OCI-LY7 (cell line): ENCODE measurements at places on chromosomes 7 and 10.

DNA sequence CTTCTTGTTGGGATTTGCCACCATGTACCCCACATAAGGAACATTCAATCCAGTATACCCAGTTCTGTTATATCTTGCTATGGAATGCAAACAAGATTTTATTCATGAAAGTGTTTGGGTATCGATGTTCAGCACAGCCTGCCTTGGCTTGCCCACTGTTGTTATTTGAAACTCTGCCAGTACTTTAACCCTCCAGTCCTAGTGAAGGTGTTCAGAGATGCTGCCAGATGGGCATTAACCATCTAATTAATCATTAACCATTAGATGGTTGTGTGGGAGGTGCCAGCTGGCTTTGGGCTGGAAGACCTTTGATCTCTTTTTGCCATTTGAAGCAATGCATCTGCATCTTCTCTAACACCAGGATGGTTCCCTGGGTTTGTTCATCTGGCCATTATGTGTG lies 363.0 kb downstream of the SH2D4B start:
- DNase-seq = no peak

GRCh38 chr10:113446739-113447138 lies 106.1 kb upstream of the HABP2 start:
- no peak for DNase-seq

- DNase-seq = no peak
Observed at GRCh38 chr10:70906953-70907636, 18.7 kb upstream of the PCBD1 start.

DNA sequence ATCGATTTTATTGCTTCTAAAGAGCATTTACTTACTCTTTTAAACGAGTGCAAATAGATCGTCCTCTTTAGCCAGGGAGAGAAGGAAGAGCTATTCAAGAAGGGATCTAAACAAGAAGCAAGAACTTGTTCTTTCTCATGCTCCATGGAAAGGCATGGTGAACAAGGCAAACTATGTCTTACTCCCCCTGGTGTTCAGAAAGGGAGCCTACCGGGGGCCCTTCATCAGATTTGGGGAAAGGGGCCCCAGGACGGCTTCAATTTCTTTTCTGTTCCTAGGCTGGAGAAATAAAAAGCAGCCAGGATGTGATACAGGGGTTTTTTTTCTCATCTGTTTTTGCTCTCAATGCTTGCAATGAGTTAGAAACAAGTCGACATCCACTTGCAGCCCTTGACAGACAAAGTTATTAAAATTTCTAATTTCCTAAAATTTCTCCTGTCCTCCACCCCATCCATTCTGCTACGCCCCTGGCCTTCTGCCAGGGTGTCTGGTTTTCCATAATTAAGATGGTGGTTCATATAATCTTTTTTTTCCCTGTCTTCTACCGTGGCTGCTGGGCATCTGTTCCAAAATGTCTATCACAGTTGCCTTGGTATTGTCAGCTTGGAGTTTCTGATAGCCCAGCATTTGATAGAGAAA lies 214.4 kb downstream of the CREB5 start:
- peak; percentile 52 for DNase-seq

DNA sequence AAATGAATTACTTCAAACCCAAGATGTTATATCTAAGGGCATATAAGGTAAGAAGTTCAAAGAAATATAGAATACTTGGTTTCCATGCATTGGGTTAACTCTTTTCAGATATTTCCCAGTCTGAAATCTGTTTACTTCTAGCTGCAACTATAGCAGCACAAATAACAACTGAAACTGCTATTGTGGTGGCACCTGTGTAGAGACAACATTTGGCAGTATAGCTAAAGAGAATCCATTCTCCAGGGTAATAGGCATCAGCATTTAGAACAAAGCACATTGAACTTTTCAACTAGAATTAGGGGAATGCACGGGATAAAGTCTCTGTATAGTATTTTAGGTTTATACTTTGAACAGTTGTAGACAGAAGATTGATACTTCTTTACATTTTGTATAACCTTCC lies 19.7 kb upstream of the CALCR start:
- no peak for DNase-seq

GRCh38 chr10:24360282-24361127 lies 151.6 kb downstream of the KIAA1217 start:
- peak; percentile 16 for DNase-seq

- DNase-seq = no peak
Observed at GRCh38 chr7:27165996-27166530, 726 bp upstream of the HOXA9 start.

- DNase-seq = no peak
Observed at GRCh38 chr10:103991393-103992128, 24.6 kb downstream of the SLK start.

GRCh38 chr7:76077435-76077834 lies 29.5 kb downstream of the MDH2 start:
- no peak for DNase-seq

- no peak for DNase-seq
Observed at GRCh38 chr7:11207565-11207964, 233.9 kb downstream of the PHF14 start.

DNA sequence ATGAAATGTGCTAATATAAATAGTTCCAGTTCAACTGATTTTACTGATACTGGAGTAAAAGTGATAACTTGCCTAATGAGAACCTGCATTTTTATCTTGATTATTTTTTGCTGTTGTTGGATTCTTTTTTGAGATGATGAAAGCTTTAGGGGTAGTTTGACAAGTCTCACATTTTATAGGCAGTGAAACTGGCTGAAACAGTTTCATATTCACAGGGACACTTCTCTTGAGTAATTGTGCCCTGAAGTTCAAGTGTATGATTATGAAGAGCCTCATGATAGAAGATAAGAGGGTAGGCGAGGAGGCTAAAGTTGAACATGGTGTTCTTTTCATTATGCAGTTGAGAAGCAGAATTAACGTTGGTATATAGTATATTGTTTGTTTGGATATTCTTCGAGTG lies 5.1 kb downstream of the AUTS2 start:
- DNase-seq = peak; percentile 32

GRCh38 chr7:47531584-47532492 lies 50.1 kb downstream of the TNS3 start:
- no peak for DNase-seq

GRCh38 chr10:3554121-3554522 lies 230.9 kb downstream of the KLF6 start:
- no peak for DNase-seq

- peak; percentile 64 for DNase-seq
Observed at GRCh38 chr7:87933605-87933952, 472 bp upstream of the ADAM22 start.

GRCh38 chr7:80153446-80153845 lies 18.8 kb downstream of the GNAI1 start:
- DNase-seq = no peak

DNA sequence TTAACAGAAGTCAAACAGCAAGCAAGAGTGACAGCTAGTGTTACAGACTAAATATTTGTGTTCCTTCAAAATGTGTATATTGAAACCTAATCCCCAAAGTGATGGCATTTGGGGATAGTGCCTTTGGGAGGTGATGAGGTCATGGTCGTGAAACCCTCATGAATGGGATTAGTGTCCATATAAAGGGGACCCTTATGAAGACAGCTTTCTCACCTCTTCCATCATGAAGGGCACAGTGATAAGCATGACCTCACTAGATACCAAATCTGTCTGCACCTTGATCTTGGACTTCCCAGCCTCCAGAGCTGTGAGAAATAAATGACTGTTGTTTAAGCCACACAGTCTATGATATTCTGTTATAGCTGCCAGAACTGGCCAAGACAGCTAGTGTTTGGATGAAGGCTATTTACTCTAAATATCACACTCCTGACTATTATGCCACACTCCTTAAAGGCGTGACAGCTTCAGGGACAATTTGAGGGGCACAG lies 235.7 kb upstream of the TMEM72 start:
- no peak for DNase-seq

- DNase-seq = no peak
Observed at GRCh38 chr7:133919810-133920209, 207.3 kb upstream of the LRGUK start.

- DNase-seq = no peak
Observed at GRCh38 chr10:114684084-114684821, 26.2 kb upstream of the ABLIM1 start.

- DNase-seq = no peak
Observed at GRCh38 chr10:123057968-123058367, 49.2 kb downstream of the ACADSB start.

DNA sequence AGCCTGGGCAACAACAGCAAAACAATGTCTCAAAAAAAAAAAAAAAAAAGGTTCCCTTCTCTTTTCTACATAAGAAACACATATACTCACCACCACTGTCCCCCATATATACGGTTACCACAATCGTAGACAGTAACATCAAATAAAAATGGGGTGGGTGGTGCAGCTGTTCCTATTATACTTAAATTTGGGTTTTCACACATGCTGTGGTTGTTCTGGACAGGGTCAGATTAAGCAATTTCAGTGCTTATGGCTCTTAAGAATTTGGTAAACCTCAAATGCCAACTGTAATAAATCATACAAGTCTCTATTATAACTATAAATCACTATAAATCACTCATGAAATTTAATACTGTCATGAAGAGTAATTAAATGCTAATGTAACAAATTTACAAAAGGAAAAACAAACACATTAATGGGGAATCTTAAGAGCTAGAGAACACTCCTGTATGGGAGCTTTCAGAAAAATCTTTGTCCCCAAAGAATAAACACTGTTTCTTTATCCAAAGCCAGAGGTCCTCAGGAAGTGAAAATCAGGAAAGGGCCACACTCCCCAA lies 143.6 kb downstream of the GLI3 start:
- no peak for DNase-seq

GRCh38 chr10:68506411-68506810 lies 20.9 kb downstream of the SLC25A16 start:
- no peak for DNase-seq

GRCh38 chr7:153852261-153852660 lies 199.9 kb upstream of the DPP6 start:
- no peak for DNase-seq

DNA sequence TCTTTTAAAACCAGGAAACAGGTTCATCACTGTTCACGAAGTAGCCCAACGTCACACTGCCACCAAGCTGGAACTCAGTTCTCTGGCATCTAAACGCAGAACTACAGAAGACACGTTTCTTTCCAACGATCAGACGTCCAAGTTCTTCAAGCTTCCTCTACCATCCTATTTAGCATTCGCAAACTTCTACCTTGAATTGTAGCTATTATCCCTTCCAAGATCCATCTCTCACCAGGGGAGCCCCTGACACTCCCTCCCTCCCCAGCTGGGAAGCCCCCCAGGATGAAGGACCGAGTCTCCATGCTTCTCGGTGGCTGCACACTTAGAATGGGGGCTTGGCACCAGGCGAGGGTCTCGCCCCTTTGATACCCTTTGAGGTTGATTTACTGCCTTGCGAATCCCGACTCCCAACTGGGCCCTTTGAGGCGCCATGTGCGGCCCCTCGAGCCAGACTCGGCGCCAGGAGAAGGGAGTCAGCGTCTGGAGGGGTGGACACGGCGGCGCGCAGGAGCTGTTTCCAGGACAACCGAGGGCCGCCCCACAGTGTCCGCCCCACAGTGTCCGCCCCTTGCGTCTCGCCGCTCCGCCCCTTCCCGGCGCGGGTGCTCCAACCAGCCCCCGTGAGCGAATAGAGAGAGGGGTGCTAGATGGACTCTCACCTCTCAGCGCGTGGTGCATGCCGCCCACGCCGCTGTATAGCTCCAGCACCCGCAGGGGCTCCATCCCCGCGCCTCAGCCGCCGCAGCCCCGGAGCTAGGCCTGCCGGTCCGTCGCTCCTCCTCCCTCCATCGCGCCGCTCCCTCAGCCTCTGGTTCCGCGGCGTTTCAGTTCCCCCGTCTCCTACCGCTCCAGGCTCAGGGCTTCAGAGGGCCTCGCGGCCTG lies at the start of gene TRDMT1:
TSS of gene TRDMT1 (minus strand) at position 761 of the 882 bp plus-strand sequence. CDS start at position 723, 38 bp downstream.
- peak; percentile 81 for DNase-seq

- no peak for DNase-seq
Observed at GRCh38 chr7:114047889-114048288, 129.1 kb upstream of the PPP1R3A start.

- DNase-seq = no peak
Observed at GRCh38 chr7:38120076-38120475, 58.0 kb upstream of the STARD3NL start.

DNA sequence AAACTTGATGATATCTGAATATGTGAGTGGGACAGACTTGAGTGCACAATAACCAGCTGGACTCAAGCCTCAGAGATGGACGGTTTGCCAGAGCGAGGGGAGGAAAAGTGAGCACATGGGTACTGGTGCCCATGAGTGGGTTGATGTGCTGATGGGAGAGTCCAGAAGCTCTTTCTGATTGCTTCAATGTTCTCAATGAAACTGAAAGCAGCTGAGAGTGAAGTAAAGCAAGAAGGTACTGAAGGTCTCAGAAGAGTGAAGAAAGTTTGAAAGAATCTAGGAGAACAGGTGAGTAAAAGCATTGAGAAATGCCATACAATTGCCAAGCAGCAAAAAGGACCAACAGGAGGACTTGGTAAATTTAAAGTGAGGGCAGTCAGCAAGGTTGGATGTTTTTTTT lies 28.6 kb downstream of the CTTNBP2 start:
- no peak for DNase-seq

GRCh38 chr10:98264378-98265065 lies 3.5 kb downstream of the LOXL4 start:
- no peak for DNase-seq

- DNase-seq = no peak
Observed at GRCh38 chr10:104259999-104260774, 5.5 kb downstream of the GSTO1 start.

GRCh38 chr7:72805526-72806494 lies 22.2 kb downstream of the TYW1B start:
- DNase-seq = no peak

DNA sequence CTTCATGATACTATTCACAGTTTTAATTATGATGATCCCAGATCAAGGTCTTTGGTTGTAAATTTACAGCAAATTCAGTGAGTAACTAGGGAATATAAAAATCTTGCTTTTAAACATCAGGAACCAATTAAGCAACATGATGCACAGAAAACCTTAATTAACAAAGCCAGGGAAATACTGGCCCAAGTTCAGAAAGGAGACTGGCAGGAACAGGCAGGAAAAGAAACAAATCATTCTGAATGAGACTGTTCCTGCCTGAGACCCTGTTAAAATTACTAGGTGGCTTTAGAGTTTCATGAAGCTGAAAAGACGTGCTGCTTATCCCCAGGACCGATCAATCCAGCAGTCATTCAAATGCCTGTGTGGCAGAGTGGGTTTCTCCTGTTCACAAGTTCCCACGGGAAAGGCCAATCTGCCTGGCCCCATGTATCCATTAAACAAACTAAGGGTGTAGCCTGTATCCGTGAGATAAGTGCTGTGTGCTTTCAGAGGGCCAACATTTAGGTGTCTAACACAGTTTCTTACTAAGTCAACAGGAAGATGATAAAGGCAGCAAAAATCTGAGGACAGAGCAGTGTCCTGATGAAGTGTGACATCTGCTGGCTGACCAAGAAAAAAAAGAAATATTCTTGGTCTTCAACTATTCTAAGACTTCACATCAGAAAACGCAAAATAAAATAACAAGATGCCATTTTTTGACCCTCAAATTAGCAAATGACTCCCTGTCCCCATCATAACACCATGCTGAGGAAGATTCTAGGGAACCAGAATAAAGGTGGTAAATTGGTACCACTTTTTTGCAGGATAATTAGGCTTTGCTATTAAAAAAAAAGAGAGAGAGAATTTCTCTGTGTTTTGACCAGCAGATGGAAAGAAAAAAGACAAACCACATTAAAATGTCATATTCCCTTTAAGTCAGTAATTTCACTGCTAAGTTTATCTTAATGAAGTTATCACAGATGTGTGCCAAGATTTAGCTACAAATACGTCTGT lies 34.2 kb downstream of the PUS7 start:
- DNase-seq = peak; percentile 33

GRCh38 chr7:36604806-36605205 lies 119.5 kb downstream of the AOAH start:
- DNase-seq = no peak

GRCh38 chr10:56316603-56317002 lies 44.5 kb downstream of the ZWINT start:
- no peak for DNase-seq
